ENCODE measurements at places on chromosomes 7 and 10.

DNA sequence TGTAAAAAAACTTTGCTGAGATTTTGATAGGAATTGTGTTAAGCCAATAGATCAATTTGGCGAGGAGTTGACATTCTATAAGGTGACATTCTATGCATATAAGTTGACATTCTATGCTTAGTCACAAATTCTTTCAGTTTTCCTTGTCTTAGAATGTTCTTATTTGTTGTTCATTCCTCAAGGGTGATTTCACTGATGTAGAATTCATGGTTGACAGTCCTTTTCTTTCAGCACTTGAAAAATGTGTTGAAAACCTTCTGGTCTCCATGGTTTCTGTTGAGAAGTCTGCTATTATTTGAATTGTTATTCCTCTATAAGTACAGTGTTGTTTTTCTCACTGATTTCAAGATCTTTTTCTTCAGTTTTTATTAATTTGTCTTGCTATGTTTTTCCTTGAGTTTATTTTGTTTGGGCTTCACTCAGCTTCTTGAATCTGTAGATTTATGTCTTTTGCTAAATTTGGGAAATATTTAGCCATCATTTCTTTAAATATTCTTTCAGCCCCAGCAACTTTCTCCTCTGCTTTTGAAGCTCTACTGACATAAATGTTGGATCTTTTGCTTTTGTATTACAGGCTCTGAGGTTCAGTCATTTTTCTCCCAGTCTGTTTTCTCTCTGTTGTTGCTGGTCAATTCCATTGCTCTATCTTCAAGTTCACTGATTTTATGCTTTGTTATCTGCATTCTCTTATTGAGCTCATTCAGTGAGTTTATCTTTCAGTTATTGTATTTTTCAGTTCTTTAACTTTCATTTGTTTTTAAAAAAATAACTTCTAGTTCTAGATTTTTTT, 154.9 kb downstream of the SDK1 start:
- DNase-seq: no peak

GRCh38 chr10:118356628-118357027, 14.5 kb upstream of the FAM204A start:
- DNase-seq: no peak

DNA sequence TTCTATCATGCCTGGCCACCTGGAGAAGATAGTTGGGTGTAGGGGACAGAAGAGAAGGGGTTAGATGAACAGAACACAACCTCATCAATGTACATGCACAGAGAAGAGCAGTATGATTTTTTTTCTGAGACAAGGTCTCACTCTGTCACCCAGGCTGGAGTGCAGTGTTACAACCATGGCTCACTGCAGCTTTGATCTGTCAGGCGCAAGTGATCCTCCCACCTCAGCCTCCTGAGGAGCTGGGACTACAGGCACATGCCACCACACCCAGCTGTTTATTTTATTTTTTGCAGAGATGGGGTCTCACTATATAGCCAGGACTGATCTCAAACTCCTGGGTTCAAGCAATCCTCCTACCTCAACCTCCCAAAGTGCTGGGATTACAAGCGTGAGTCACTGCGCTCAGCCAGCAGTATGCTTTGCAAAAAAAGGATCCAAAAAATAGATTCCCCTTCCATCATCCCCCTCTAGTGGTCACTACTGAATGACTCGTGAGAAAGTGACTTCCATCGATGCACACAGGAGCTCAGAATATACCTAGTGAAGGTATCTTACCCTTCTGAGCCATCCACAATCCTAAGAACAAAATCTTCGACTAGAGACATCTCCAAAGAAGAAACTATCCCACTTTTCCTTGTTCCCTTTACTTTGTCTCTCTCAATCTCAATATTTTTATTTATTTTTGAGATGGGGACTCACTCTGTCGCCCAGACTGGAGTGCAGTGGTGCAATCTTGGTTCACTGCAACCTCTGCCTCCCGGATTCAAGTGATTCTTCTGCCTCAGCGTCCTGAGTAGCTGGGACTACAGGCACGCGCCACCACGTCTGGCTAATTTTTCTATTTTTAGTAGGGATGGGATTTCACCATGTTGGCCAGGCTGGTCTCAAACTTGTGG, 21.0 kb downstream of the ZCWPW1 start:
- DNase-seq: peak; percentile 69

GRCh38 chr7:128323459-128324367, 20.0 kb downstream of the RBM28 start:
- DNase-seq: no peak

GRCh38 chr7:151645311-151645710, 125.6 kb upstream of the RHEB start:
- no peak for DNase-seq

DNA sequence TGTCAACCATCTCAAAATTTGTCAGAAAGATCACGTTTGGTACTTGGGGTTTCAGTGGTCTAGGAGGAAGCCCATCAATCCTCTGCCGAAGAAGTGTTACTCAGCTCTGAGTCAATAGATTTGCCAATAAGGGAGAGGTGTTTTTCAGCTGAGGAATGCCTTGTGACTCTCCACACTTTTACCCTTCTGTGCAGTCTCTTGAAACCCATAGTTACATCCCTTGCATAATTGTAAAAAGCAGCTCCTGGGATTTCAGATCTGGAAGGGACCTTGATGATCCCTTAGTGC, 47.5 kb downstream of the INSYN2A start:
- no peak for DNase-seq

DNA sequence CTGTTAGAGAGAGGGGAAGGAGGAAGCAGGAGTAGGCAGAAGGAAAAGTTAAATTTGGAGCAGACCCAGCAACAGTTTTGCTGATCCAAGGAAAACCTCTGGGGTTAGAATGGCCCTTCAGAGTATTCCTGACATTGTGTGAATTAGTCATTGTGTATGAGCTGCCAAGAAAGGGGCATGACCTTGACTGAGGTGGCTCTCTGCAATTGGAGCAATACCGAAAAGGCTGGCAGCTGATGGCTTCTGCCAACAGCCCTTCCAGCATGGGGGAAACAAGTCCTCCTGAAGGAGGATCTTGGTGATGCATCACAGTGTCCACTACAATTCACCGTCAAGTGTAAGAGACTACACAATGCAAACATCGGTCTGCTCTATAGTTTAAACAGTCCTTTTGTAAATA, 20.6 kb upstream of the WASL start:
- DNase-seq: no peak

GRCh38 chr7:30222515-30223215, 61.7 kb upstream of the ZNRF2 start:
- no peak for DNase-seq

GRCh38 chr10:108469940-108470339, 1305.4 kb upstream of the SORCS1 start:
- no peak for DNase-seq

DNA sequence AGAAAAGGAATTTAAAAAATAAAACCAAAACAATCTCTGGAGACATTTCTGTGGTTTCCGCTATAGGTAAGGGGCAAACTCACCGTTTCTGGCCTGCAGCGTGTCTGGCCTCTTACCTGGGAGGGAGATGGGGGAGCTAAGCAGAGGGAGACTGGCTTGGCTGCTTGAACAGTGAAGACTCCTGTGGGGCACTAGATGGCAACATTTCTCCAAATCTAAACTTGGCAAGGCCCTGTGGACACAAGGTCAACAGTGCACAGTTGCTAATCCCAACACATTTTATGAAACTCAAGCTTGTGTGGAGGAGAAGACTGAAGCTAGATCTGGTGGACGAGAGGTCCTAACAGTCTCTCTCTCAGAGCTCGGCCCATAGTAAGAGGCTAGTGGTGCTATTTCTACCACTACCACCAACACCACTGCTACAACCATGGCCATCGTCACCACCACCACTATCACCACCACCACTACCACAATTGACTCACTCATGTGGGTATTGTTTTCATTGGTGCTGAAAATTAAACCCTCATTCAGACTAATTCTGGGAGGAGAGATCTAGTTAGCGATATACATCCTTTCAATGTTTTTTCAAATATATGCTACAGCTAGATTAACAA, 28.4 kb upstream of the CDHR3 start:
- no peak for DNase-seq

All from amniotic stem cell (primary cell).